ENCODE measurements at places on chromosomes 12 and 14.

DNA sequence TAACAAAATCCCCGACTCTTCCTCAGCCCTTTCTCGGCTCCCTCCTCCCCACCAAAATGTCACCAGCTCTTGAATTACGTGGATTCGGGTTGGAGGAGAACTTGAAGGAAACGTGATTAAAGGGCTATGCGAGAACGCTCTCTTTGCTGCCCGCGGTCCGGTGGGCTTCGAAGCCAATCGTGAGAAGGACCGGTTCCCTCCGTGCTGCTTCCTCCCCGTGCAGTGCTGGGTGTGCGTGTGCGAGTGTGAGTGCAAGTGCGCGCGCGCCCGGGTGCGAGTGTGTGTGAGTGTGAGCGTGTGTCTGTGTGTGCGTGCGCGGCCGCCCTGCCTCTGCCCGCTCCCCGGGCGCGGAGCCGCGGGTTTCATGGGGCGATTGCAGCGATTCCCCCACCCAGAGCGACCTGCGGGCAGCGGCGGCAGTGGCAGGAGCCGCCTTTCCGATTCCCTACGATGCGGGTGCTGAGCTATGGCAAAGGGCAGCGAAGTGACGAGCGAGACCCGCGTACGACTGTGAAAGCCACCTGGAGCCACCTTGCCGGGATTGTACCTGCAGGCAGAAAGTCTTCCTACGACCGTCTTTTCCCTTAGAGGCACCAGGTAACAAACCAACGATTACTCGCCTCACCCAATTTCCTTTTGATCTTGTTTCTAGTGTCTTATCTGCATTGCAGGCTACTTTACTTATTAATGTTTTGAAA, 1.4 kb downstream of the LRFN5 start:
- no peaks in the 10 kb centered on the region for H3K36me3 ChIP-seq
- peaks cover 10% of the 10 kb centered on the region for H3K27me3 ChIP-seq
- no peak overlapping the region for H3K27ac ChIP-seq
- H3K4me1 ChIP-seq = no peaks in the 10 kb centered on the region
- no peak overlapping the region for H3K4me3 ChIP-seq

DNA sequence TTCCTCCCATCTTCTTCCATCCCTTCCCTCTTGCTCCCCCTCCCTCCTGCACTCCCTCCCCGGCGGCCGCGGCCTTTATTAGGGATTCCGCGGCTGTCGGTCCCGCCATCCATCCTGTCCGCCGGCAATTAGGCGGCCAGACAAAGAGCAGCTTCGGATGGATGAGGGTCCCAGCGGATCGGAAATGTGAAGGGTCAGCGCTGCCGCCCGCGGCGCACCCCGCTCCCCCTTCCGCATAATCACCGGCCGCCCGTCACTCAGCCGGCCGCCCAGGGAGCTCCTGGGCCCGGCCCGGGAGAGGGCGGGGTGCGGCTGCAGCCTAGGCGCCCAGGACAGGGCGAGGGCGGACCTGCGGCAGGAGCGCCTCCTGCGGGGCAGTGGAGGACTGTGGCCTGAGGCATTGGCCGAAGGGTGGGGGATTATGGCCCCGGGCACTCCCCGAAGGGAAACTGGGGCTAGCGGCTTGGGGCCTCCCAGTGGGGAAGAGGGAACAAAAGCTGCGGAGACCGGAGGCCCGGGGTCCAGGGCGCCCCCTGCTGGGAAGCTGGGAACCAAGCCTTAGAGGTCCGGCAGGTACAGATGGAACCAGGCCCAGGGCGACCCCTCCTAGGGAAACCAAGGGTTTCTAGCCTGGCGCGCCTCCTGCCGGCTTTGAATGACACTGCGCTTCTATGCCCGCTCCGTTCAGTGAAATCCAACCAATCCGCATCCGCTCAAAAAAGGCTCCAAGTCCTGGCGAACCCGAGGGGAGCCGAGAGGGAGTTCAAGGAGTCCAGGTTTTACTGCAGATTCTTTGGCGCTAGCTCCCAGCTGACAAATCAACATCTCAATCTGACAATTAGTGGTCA, 4.4 kb upstream of the DNAJC22 start:
- peak overlapping the region; percentile 8 for H3K4me3 ChIP-seq
- DNase-seq = no peak
- peaks cover 24% of the 10 kb centered on the region for H3K27me3 ChIP-seq
- H3K27ac ChIP-seq = no peak overlapping the region
- H3K4me1 ChIP-seq = peaks cover 32% of the 10 kb centered on the region

- DNase-seq = no peak
- no peaks in the 10 kb centered on the region for H3K27me3 ChIP-seq
- peak overlapping the region; percentile 95 for H3K27ac ChIP-seq
- no peak overlapping the region for H3K4me3 ChIP-seq
These were observed 60.0 kb downstream of the MYF5 start for GRCh38 chr12:80776706-80777105.

- no peak overlapping the region for H3K27ac ChIP-seq
- H3K4me1 ChIP-seq = no peaks in the 10 kb centered on the region
- no peaks in the 10 kb centered on the region for H3K27me3 ChIP-seq
- no peak for DNase-seq
- no peak overlapping the region for H3K4me3 ChIP-seq
These were observed 15.0 kb upstream of the KRT73 start for GRCh38 chr12:52633383-52633782.

GRCh38 chr12:65334521-65334920, 56.0 kb downstream of the MSRB3 start:
- no peak overlapping the region for H3K4me3 ChIP-seq
- no peaks in the 10 kb centered on the region for H3K36me3 ChIP-seq
- no peaks in the 10 kb centered on the region for H3K27me3 ChIP-seq
- H3K27ac ChIP-seq = no peak overlapping the region
- H3K4me1 ChIP-seq = no peaks in the 10 kb centered on the region
